Activated T-helper 1 cell treated with anti-CD3 and anti-CD28 coated beads, Interleukin-2, amount 50 U/mL, for 16 hours (primary cell): ENCODE measurements at places on chromosomes 7 and 10.

DNA sequence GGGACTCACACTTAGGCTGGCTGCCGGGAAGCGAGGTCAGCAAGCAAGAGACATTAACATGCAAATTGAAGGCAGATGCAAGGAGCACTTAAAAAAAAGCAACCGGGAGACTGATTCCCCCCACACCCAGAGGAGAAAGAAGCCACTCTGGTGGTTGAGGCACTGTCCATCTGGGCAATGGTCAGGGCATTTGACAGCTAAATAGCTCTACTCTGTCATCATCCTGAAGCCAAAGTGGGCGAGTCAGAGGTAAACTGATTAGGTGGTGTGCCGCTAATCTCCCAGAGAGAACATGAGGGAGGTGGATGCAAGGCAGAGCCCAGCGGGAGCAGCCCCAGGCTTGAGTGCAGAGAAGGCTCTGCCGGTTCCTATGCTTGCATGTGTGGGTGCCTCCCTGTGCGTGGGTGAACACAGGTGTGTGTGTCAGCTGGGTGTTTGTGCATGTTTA is 100.6 kb downstream of the PLXNA4 start:
- no peak for DNase-seq

- DNase-seq = no peak
These were observed 141.3 kb upstream of the SLC13A1 start for GRCh38 chr7:123341102-123341501.

DNA sequence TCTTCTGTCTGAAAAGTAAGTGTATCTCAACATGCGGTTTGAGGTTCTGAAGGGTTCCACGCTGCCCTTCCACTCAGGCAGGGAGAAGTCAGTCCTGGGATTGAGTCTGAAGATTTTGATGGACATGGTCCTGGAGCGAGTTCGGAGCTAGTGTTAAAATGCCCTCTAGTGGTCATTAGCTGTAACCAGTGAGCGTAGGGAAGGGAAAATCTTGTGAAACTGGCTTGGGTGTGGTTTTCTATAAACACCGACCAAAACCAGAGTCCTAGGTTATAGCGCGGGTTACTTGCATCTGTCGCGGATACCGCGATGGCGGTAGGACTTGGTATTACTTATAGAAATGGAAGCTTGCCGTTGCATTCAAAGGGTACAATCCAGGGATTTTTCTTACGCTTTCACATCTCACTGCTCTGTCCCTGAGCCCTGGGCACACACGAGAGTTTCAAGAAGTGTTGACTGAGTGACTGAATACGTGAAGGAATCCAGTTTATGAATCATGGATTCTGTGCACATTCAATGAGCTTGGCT is 348.2 kb upstream of the C7orf33 start:
- no peak for DNase-seq

DNA sequence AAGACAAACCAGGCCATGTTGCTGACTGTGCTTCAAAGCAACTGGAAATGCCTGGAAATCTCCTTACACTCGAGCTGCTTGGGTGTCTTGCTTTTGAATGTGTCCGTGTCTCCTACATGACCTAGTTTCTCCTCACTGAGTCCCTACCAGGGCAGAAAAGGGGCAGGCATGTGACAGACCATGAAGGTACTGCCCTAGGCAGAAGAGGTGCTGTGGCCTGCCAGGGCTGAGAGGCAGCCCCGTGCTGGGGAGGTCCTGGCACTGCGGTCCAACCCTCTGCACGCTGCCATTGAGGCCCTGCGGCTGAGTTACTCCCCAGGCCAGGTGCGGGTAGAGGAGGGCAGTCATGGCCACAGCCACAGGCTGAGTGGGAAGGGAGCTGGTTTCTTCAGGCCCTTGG is 159.3 kb downstream of the LYZL1 start:
- no peak for DNase-seq

GRCh38 chr7:110867771-110868170 is 223.2 kb upstream of the LRRN3 start:
- DNase-seq = no peak

- no peak for DNase-seq
These were observed 6.5 kb upstream of the DENND2A start for GRCh38 chr7:140646931-140647647.

- no peak for DNase-seq
These were observed 61.9 kb downstream of the RGS10 start for GRCh38 chr10:119480667-119481066.

DNA sequence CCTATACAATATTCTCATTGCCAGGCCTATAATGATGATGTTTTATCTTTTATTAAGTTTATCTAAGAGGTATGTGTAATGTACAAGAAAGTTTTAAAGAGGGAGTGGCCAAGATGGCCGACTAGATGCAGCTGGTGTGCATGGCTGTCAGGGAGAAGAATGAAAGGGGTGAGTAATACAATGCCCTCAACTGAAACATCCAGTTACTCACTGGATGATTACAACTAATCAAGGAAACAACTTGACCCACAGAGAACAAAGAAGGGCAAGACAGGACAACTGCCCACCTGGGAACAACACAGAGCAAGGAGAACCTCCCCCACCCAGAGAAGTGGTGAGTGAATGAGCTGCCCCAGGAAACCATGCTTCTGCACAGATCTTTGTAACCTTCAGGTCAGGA is 880.0 kb upstream of the LRRTM3 start:
- DNase-seq = no peak

GRCh38 chr7:96329241-96329640 is 7.3 kb upstream of the SLC25A13 start:
- DNase-seq = no peak

GRCh38 chr7:47508389-47509380 is 73.2 kb downstream of the TNS3 start:
- DNase-seq = no peak

- no peak for DNase-seq
These were observed 129.4 kb downstream of the WDR11 start for GRCh38 chr10:120980279-120981255.

DNA sequence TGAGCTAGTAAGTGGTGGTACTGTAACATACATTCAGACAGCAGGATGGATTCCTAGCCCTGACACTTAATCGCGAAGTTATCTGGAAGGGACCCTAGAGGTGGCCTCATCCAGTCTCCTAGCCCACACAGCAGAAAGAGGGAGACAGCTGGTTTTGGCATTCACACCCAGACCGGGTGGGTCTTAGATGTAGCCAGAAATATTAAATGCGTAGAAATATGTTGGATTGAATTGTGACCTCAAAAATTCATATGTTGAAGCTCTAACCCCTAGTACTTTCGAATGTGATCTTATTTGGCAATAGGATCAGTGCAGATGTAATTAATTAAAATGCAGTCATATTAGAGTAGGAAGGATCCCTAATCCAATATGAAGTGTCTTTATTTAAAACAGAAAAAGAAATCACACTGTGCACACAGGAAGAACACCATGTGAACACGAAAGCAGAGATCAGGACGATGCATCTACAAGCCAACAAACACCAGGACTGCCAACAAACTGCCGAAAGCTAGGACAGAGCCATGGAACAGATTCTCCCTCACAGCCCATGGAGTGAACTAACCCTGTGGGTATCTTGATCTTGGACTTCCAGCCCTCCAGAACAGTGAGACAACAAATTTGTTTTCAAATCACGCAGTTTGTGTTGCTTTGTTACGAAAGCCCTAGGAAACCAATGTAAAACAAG is 2.9 kb upstream of the XPNPEP1 start:
- DNase-seq = no peak

GRCh38 chr7:48049850-48050249 is 14.5 kb downstream of the C7orf57 start:
- no peak for DNase-seq

DNA sequence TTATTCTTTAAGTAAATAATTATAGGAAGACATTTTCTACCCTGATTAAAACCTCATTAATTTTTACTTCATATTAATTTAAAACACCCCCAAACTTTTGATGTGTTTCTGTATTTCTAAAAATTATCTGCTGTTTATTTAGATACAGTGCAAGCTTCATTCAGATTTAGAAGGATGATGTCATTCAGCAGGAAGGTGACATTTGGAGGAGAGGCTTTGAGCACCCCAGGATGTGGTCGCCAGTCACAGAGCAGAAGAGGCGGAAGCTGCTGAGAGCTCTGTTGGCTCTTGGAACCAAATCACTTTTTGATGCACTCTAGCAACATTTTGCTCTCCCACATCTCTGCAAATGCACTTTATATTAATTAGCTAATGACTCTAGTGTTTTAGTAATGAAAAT is 233.9 kb upstream of the CACNA2D1 start:
- no peak for DNase-seq

GRCh38 chr10:36148207-36148606 is 506.1 kb upstream of the FZD8 start:
- DNase-seq = no peak

DNA sequence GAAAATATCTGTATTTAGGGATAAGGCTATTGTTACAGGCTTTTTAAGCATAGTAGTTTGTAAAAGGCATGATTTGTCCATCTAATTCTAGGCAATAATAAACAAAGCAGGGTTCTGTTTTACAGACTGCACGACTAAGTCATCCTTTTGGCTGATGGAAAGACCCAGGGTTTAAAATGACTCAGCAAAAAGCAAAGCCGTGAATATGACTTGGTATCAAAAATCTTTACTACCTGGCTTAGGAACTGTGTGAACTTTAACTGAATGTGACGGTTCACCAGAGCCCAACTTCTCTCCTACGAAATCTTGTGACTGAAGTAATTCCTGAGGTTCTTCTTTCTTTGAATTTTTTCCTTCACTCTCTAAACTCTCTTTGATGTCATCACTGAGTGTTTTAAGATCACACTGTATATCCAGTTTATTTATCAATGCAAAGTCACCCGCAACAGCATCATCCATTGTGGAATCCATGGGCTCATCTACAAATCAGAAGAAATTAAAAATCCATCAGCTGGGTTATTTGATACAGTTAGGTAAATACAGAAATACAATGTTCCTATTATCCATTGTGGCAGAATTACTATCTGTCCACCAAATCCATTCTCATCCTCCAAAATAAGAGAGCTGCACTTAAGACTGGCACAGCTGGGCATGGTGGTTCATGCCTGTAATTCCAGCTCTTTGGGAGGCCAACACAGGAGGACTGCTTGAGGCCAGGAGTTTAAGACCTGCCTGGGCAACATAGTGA is 17.0 kb downstream of the ATE1 start:
- no peak for DNase-seq

DNA sequence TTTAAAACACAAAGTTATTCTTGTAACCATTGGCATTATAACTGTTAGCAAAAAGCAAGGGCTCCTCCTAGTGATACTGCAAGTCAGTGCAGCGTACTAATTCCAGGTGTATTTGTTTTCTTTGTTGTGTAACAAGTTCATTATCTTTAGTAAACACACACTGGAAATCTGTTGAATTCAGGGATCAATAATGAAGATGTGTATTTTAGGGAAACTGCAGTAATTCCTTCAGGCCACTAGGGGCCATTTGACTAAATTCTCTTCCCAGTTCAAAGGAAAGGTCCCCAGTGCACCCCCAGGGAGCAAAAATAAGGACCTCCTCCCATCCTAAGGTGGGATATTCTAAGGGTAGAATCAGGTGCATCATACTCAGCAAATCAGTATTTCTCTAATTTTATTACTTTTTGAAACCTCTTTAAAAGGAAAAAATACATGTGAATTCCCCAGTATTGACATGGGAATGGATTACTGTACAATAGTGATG is 158.6 kb upstream of the LYZL1 start:
- DNase-seq = no peak

DNA sequence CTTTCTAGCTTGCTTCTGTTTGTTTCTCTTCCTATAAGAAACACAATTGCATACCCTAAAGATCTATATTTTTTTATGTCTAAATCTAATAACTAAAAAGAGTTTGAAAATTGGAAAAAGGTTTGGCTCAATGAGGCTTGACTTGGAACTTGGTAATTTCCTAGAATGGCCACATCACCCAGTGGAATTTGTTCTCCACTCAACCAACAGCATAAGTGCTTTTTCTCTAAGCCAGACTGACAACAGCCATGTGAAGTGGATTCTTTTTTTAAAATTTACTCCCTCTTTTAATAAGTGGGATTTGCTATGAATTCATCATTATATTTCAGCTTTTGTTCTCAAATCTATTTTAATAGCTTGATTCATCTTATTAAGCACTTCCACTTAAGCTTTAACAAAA is 33.8 kb downstream of the GBF1 start:
- no peak for DNase-seq

- no peak for DNase-seq
These were observed 73.1 kb upstream of the PDE1C start for GRCh38 chr7:32143301-32143700.

GRCh38 chr7:152392254-152392653 is 43.5 kb downstream of the KMT2C start:
- no peak for DNase-seq
